Stimulated activated CD4-positive, alpha-beta T cell treated with anti-CD3 and anti-CD28 coated beads, Interleukin-1b, Interleukin-23, amount 100 ng/mL, for 48 hours (primary cell): ENCODE measurements at places on chromosomes 7 and 10.

- no peak for DNase-seq
Measured at GRCh38 chr7:130946114-130946513, 212.1 kb upstream of the KLF14 start.

DNA sequence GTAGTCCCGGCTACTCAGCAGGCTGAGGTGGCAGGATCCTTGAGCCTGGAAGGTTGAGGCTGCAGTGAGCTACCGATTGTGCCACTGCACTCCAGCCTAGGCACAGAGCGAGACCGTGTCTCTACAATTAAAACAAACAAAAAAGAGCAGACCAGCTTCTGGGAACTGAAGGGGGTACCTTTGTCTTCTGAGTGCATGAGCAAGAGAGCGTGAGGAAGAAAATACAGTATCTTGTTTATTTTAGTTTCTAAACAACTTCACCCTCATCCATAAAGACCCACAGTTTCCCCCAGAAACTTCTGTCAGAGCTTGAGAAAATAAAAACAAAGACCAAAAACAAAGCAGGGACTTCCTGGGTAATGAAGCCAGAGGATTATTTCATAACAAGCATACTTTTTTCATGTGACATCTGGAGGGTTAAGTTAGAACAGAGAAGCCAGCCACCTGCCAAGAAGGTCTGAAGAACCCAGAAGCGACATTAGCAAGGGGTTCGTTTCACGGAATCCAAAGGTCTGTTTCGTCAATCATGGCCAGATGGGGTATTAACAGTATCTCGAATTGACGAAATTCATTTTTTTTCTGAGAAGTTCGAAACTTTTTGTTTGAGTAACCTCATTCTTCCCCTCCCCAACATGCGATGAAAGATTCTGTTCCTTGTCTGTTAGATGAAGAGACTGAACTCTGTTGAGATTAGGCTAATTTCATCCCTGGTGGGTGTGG, 10.2 kb upstream of the IL2RA start:
- peak; percentile 52 for DNase-seq

GRCh38 chr10:14884082-14884481, 5.4 kb downstream of the SUV39H2 start:
- DNase-seq, result no peak

- DNase-seq, result peak; percentile 6
Measured at GRCh38 chr7:156639426-156640256, 933 bp upstream of the RNF32 start.

DNA sequence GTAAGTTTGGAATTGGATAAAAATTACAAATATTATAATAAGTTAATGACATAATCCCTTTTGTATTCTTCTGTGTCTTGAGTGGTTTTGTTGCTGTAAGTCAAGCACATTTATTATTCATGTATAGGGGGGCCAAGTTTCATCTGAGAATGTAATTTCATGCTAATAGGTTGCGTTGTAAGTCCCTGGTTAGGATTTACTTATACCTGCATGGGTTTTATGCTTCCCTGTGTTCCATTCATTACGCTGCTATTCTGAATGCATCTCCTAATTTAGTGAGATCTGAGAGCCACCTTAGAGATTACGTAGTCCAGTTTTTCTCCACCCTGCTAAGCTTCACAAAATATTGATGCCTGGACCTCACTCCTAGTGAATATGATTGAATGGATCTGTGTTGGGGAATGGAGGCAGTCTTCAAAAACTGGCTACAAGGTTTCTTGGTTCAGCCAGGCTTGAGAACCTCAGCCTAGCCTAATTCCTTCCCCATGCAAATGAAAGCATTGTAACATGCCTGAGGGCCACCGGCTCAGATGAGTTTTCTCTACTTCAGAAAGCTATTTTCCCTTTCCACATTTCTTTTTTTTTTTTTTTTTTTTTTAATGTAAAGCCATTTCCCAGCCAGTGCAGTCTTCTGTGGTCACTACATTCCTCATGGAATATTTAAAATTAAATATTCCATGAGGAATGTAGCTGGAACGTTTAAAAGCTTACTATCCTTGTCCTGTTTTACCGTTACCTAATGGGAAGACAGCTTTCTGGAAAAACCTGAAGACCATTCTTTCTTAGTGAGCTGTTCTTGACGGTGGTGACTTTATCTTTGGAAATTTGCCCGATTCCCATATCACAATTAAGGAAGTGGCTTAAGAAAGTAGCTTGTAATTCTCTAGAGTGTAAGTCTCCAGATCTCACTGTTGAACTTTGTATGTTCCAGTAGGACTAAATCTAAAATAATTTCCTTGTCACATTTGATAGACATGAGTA, 16.0 kb downstream of the PAPSS2 start:
- DNase-seq, result no peak

GRCh38 chr7:583410-584121, 63.9 kb upstream of the PDGFA start:
- DNase-seq, result no peak

DNA sequence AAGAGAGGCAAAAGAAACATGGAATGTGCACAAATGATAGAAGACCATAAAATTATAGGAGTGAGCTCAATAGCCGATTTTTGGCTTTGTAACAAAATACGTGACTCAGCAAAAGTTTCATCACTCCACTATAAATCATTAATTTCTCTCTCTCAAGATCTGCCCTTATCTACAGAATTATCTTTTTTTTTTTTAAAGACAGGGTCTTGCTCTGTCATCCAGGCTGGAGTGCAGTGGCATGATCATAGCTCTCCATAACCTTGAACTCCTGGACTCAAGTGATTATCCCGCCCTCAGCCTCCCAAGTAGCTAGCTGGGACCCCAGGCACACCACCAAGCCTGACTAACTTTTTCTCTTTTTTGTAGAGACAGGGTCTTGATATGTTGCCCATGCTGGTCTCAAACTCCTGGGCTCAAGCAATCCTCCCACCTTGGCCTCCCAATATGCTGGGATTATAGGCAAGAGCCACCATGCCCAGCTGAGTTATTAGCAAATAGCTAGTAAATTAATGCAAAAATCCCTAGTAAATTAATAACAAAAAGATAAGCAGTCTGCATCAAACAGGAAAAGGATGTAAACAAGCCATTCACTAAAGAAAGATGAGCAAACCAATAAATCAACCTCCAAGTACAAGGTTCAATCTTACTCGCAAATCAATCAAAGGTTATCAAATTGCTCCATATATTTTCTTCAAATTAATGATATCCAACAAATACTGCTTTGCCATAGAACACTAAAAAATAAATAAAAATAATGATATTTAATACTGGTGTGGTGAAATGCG, 450.7 kb downstream of the PARD3 start:
- no peak for DNase-seq

DNA sequence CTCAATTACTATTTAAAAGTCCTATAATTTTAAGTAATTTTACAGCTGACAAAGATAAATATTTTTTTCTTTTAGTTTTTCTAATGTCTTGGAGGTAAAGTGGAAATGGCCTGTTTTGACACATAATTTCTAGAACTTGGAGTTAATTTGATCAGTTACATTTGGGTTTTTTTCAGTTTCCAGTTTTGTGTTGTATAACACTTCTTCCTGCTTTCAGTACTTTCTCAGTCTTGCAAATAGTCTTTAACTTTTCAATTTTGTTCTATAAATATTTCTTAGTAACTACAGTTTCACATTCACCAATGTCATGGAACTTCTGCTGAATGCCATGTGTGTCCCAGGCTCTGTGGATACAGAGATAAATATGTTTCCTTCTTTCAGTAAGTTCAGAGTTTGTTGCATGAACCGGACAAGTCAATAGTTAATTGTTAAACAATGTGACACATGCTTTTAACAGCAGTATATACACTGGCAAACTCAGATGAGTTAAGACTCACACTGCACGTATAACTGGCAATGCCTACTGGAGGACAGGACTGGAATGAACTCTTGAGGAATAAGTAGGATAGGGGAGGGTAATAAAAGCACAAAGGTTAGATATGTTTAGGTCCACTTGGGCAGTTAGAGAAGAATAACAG, 4.6 kb downstream of the SHOC2 start:
- no peak for DNase-seq

GRCh38 chr10:106711313-106711906, 453.1 kb downstream of the SORCS1 start:
- peak; percentile 47 for DNase-seq

GRCh38 chr7:16411391-16411790, 9.9 kb downstream of the CRPPA start:
- no peak for DNase-seq

DNA sequence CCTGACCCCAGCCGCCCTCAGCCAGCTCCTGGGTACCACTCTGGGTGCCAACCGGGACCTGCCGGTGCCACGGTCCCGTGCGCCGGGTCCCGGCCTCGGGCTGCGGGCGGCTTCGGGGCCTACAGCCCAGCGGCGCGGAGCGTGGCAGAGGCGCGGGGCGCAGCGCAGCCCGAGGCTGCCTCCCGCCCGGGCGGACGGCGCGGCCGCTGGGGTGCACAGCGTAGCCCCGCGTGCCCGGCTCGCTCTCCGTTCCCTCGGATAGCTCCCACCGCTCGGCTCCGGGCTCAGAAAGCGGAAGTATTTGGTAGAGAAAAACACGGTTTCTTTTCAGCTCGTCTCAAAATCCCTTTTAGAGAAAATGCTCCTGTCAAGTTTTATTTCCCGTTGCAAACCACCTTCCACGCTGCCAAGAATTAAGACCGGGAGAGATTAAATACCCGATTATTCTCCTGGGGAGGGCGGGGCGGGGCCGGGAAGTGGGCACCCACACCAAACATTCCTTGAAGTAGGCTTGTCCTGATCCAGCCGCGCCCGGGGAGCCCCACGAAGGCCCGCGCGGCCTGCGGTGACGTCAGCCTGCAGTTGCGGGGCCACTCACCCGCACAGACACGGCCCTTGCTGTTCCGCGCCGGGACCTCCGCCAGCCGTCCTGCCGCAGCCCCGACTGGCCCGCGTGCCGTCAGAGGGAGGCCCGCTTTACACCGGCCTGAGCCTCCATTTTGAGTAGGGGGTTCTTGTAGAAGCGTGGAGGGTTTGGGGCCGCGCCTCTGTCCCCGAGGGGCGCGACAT, 7.2 kb downstream of the HOXA13 start:
- DNase-seq, result no peak

GRCh38 chr7:96598421-96598820, 111.2 kb downstream of the SEM1 start:
- no peak for DNase-seq

DNA sequence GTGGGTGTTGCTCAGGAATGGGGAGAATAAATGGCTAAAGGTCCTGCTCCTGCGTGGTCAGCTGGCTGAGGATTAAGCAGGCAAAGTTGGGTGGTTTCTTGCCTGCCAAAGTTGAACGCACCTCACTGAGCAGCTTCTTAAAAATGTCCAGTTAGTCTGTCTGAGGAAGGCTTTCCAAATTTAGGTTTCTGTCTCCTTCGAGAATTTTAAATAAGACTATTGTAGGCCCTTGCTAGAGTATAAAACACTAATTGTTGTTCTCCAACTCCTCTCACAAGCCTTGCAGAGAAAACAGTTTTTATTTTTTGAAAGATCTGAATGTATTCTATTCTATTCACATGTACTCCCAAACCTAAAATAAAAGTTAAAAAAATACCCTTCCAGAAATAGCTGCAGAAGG, 122.0 kb upstream of the LAMB4 start:
- DNase-seq, result no peak

DNA sequence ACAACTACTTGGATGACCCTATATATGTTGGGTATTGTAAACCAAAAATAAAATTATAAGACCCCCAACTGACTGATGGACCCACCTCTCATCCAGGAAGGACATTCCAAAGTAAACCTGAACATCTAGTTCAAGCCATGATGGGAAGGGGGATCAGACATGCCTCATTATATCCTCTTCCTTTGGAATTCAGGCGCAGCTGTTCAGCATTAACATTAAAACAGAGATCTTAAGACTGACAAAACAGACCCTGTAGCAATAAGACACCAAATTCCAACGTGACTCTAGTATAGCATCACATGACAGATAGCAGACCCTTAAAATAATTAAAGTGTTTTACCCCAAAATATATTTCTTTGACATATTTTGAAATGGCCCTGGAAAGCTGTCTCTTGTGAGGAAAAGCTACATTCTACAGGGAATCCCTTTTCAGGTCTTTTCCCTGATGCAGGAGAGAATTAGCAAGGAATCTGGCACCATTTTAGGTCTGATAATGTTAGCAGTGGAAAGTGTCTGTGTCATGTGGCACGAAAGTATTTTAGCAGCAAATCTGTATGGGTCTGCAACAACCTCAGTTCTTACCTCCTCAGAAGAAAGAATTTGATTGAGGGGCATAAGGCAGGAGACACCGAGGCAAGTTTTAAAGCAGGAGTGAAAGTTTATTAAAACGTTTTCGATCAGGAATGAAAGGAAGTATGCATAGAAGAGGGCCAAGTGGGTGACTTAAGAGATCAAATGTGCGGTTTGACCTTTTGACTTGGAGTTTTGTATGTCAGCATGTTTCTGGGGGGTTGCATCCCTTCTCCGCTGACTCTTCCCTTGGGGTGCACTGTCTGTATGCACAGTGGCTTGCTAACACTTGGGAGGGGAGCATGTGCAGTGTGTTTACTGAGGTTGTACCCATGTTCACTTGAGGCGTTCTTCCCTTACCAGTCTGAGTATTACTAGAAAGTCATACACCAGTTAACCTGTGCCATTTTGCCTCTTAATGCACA, 236.6 kb upstream of the PPP1R3A start:
- DNase-seq, result no peak

GRCh38 chr10:85612378-85612775, 754.2 kb downstream of the GRID1 start:
- DNase-seq, result peak; percentile 33

DNA sequence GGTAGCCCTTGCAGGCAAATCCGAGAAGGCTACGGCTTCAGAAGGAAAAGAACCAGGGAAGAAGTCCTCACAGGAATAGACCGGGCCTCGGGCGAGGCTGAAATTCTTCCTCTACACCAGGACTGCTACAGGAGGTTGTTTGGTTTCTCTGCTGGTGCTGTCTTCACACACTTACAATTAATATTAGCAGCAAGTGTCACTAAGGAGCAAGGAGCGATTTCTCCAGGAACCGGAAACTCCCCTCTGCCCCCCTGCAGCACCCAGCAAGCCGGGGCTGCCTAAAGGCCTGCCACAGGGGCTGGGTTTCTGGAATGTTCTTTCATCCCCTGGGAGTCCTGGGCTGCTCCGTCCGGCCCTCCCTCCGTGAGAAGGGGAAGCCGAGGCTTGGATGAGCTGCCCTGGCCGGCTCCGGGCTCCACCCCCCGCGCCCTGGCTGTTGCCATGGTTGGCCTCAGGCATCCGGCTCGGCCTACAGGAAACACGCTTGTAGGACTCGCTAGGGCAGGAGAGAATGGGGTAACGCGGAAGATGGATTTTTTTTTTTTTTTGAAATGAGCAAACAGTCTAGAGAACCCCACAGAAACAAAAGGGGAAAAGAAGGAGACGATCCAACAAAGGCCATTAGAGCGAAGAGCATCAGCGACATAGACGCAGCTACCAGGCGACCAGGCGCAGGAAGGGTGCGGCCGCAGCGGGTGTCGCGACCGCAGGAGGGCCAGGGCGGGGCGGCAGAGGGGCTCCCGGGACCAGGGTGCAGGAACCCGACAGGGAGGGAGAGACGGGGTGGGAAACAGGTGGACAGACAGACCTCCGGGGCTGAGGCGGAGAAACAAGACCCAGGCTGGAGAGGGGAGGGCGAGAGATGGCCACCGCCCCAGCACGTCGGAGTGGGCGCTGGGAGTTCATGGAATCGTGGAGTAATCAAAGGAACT, 33.0 kb downstream of the EN2 start:
- peak; percentile 33 for DNase-seq
